ENCODE measurements at places on chromosomes 5 and 9.

GRCh38 chr9:132116583-132116982 is 36.9 kb upstream of the MED27 start:
- DNase-seq = no peak

DNA sequence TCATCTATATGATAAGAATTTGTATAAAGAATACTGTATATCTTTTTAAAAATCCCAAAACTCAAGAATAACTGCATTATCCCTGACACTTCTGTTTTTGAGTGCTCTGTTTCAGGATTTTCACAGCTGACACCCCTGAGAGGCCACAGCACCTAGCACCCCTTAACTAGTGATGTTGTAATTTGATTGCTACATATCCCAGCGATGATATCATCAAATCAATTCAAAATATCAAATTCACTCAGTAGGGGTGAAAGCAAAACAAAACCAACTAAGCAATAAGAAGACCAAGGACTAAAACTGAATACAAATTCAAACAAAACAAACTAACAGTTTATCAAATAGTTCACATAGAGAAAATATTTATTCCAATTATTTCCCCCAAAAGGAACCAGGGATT is 184.3 kb downstream of the MCTP1 start:
- DNase-seq = no peak

- no peak for DNase-seq
Measured at GRCh38 chr5:86866036-86866435, 248.3 kb downstream of the COX7C start.

DNA sequence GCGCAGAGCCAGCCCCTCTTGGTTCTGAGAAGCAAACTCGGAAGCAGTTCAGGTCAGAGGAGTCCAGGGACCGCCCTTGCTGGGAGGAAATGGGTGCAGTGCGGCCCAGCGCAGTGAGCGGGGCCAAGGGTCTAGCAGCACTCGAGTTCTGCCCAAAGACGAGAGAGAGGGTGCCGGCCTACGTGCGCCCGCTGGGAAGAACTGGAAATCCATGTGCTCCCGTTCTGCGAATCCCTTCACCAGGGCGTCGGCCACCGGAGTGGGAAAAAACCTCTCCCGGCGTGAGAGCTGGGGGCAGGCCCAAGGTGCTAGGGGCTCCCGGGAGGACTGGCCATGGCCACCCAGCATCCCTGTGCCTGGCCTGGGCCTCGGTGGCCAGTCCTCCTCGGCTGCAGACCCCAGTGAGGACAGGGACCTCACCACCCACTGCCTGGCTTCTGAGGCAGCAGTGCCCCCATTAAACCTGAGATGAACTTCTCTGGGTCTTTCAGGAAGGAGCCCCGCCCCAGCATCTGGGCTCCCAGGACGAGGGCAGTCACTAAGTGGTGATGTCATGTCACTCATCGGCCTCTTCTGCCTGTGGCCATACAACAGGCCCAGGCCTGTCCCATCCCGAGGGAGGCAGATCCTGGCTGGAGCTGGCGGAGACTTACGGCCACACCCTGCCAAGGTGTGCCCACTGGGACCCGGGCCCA is 10.6 kb downstream of the TMEM250 start:
- no peak for DNase-seq

GRCh38 chr5:133368916-133369783 is 243.2 kb downstream of the FSTL4 start:
- DNase-seq = no peak

DNA sequence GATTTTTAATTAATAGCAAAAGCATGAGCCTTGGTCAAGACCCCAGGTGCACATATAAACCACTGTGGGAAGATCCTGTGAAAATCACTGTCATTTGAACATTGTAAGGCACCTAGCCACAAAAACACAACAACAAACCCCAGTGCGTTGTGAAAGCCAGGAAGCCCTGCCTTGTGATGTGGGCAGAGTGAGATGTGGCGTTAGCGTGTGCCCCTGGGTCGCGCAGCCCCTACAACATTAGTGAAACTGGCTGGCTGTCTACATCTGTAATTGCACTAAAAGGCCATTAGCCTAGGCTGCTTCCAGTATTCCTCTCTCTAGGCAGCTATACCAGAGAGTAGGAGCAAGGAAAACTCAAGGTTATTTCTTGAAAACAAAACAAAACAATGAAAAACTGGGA is 21.1 kb upstream of the PDZD2 start:
- no peak for DNase-seq

GRCh38 chr5:59799668-59800346 is 93.7 kb downstream of the PDE4D start:
- DNase-seq = peak; percentile 37

- no peak for DNase-seq
Measured at GRCh38 chr5:32574540-32575175, 10.7 kb upstream of the SUB1 start.

Data from iPS-NIHi11 (cell line).